ENCODE measurements at places on chromosomes 7 and 10.

- DNase-seq = no peak
Observed at GRCh38 chr7:114432061-114432460, 17.4 kb downstream of the FOXP2 start.

GRCh38 chr7:144817001-144817400 lies 18.9 kb downstream of the TPK1 start:
- no peak for DNase-seq

GRCh38 chr10:76540331-76540730 lies 1097.3 kb downstream of the KCNMA1 start:
- DNase-seq = no peak

DNA sequence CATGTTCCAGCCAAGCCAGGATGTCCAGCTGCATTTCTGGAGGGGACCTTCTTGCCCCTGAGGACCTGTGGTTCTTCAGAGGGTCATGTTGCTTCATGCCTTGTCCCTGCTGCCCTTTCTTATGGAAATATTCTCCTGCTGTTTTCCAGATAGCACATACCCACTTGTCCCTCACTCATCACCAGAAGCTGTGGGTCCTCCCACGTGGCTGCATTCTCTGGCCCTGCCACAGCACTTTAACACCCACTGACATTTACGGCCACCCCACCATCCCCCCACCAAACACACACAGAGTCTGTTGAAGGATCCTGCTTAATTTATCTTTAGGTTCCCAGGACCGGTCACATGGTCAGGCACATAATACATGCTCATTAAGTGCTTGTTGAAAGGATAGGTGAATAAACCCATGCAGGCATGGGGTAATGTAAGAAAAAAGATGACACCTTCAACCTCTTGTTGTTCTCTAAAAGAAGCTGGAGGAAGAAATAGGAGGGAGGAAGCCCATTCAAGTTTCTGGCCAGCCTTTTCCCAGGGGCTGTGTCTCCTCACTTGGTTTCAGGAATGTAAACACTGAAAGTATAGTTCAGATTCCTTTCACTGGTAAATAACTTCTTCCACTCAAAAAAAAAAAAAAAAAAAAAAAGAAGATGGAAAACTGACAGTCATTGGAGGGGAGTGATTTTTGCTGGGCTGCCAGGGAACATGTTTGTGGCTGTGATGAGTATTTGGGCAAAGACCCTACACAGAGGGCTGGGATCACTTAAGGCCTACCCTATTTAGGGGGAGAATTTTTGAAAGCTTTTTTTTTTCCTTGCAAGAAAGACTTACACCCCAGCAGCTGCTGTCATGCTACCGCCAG lies 19.8 kb upstream of the BMPER start:
- DNase-seq = no peak

- no peak for DNase-seq
Observed at GRCh38 chr7:122136078-122136477, 8.0 kb downstream of the AASS start.

- no peak for DNase-seq
Observed at GRCh38 chr7:45365341-45365740, 207.8 kb downstream of the RAMP3 start.

DNA sequence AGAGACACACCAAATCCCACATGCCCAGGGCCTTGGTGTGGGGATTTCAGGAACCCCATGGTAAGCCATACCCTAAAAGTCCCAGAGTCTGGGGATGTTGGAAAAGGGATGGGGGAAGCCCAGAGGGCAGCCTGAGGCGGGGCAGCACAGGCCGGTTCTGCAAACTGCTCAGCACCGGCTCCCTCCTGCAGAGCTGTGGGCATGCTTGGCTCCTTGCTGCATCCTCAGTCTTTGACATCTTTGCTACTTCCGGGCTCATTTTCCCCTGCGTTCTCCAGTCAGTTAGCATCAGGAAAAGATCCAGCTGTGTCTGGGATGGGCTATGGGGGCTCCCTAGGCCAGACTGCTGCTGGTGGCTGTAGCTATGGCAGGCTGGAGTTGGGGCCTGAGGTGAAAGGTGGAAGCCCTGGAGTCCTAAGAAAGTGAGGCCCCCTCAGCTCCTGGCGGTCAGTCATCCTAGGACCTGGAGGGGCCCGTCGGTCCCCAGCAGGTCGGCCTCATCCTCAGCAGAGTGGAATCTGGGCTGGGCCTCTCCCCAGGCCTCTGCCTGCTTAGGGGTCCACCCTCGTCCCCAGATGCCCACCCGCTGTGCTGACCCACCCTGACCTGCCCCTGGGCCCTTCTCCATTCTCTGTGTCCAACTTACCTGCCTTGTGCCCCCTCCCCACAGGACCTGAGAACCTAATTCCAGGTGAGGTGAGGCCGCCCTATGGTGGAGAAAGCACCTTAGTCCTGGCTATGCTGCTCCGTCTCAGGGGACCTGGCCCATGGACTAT lies 9.3 kb downstream of the TBATA start:
- DNase-seq = no peak

DNA sequence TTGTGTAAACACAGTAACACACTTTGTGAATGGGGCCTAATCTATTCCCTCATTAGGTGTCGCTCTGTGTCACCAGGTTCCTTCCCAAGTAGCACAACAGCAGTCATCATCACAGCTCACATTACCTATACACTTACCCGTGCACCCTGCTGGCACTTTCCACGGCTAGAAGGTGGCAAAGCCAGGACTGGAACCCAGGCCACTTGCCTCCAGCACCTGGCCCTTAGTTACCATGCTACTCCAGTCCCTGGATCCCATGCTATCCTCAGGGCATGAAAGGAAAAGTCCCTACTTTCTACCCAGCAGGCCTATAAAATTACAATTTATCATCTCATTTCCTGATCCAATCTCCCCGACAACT lies 18.4 kb downstream of the SMURF1 start:
- no peak for DNase-seq

DNA sequence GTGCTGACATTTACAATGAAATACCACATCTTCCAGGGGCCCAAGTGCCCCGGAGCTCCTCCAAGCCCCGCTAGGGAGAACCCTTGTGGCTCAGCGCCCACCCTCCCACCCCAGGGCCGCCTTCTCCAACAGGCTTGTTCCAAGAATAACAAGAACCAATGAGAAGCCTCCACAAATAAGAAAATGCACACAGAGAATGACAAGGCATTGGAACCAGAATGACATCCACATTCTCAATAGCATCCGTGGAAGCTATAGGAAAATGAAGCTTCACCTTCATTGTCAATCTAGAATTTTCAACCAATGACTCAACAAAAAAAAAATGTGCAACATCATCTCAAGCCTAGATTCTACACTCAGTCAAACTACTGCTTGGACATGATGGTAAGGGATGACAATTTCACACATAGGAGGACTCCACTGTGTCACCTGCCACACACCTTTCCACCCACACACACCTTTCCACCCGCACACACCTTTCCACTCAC lies 50.4 kb upstream of the PPP2R2D start:
- no peak for DNase-seq

GRCh38 chr7:490461-491291 lies 29.0 kb downstream of the PDGFA start:
- no peak for DNase-seq

DNA sequence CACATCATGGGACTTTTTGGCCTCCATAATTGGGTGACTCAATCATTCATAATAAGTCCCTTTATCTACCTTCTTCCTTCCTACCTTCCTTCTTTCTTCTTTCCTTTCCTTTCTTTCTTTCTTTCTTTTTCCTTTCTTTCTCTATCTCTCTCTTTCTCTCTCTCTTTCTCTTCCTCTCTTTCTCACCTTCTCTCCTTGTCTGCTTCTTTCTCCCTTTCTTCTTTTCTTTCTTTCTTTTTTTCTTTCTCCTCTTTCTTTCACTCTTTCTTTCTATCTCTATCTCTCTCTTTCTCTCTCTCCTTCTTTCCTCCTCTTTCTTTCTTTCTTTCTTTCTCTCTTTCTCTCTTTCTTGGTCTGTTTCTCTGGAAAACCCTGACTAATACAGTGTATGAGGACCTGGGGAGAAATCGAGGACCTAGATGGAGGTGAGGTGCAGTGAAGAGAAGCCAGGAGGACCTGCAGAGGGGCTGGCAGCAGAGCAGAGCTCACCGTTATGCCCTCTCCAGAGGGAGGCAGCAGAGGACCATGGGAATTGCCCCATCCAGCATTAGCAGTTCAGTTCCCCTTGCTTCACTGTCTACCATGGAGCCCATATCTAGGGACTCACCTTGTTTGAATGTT lies 52.7 kb upstream of the BTRC start:
- no peak for DNase-seq

- no peak for DNase-seq
Observed at GRCh38 chr7:106070201-106070551, 41.9 kb downstream of the SYPL1 start.

DNA sequence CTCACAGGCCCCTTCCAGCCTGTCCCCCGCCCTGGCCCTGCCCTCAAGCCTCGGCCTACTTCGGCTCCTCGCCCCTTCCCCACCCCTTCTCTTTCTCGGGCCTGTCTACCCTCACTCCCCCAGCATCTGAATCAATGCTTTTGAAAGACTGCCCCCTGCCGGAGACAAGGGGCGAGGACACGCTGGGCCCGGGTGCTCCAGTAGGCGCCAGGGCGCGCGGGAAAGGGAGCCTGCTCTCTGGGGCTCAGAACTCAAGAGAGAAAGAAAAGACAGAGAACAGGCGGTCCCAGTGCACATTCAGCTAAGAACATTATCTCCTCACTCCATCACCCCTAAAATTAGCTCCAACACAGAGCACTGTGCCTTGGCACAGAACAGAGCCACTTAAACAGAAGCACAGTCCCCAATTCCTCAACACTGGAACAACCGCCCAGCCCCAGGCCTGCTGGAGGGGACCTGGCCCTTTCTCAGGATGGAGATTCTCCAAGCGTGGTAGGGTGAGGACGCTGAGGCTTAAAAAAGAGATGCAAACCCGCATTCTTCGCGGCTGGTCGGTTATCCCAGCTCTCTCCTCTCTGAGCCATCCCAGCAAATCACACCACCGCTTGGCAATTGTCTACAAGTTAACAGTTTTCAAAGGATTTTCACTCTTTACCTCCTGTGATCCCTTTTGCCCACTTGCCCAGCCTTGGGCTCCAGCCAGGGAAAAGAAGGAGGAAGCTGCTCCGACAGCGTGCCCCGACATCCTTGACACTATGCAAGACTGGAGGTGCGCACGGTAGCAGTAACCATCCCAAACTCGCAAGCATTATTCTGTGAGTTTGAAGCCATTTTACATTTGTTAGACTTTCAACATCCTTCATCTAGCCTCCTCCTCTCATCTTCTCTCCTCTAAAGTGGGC lies 2.1 kb downstream of the GIGYF1 start:
- peak; percentile 84 for DNase-seq

- DNase-seq = no peak
Observed at GRCh38 chr10:90769946-90770841, 87.6 kb downstream of the HTR7 start.

GRCh38 chr7:21256310-21256877 lies 171.5 kb upstream of the SP4 start:
- peak; percentile 1 for DNase-seq

GRCh38 chr10:94107191-94107590 lies 113.5 kb downstream of the PLCE1 start:
- no peak for DNase-seq

DNA sequence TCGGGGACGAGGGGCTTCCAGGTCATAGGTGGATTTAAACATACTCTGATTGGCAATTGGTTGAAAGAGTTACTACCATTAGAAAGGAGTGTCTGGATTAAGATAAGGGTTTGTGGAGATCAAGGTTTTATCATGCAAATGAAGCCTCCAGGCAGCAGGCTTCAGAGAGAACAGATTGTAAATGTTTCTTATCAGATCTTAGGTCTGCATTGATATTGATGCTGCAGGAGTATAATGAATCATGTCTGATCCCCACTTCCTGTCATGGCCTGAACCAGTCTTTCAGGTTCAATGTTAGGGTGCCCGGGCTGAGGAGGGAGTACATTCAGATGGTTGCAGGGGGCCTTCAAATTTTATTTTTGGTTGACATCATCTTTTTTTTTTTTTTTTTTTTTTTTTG lies 51.4 kb downstream of the SH3PXD2A start:
- DNase-seq = no peak

GRCh38 chr7:121205777-121206176 lies 123.0 kb upstream of the WNT16 start:
- DNase-seq = no peak

GRCh38 chr10:30990971-30991646 lies 40.6 kb downstream of the ZNF438 start:
- no peak for DNase-seq

- no peak for DNase-seq
Observed at GRCh38 chr10:100728928-100729861, 16.2 kb upstream of the PAX2 start.

DNA sequence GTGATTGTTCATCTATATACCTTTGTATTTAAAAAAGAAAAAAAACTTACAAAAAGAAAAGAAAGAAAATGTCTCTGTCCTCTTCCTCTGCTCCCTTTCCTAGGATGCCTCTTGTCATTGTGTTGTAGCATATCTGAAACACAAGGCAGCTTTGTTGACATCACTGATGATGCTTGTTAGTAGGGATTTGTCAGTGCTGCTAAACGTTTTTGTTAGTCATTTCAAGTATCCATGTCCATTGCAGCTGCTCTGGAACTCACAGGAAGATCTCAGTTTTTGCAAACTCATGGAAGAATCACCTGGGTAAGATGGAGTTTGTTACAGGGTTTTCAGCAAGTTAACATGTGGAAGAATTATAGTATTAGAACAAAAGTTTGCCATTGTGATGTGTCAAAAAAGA lies 123.6 kb downstream of the CCSER2 start:
- DNase-seq = no peak

- DNase-seq = no peak
Observed at GRCh38 chr10:132061030-132061429, 4.7 kb upstream of the JAKMIP3 start.

GRCh38 chr7:48621076-48621475 lies 303.3 kb upstream of the CDC14C start:
- no peak for DNase-seq

DNA sequence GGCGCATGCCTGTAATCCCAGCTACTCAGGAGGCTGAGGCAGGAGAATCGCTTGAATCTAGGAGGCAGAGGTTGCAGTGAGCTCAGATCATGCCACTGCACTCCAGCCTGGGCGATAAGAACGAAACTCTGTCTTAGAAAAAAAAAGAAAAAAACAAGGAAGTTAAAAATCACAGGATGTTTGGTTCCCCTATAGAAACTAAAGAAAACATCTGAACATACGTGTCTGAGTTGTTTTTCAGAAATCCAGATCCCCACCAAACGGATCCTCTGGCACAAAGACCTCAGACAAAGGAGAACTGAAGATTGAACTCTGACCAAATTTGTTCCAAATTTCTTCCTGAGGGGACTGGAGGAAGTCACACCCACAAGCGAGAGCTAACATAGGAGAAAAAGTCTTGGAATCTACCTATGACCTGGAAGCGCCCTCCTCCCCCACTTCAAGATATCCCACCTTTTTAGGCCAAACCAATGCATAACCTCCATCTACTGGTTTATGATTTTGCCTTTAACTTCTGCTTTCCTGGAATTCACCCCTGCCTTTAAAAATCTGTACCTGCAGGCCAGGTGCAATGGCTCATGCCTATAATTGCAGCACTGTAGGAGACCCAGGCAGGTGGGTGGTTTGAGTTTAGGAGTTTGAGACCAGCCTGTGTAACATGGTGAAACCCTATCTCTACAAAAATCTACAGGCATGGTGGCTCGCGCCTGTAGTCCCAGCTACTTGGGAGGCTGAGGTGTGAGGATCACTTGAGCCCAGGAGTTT lies 19.7 kb upstream of the SIRT1 start:
- DNase-seq = no peak

GRCh38 chr10:130747356-130747755 lies 564.2 kb downstream of the TCERG1L start:
- no peak for DNase-seq

- no peak for DNase-seq
Observed at GRCh38 chr7:118184565-118184940, 589 bp downstream of the LSM8 start.

- no peak for DNase-seq
Observed at GRCh38 chr7:47651355-47652317, 69.7 kb upstream of the TNS3 start.

GRCh38 chr7:108222236-108222892 lies 92.2 kb upstream of the LAMB4 start:
- no peak for DNase-seq

Measured in T-helper 9 cell (primary cell).